ENCODE measurements at places on chromosomes 2 and 18.
A peak's percentile ranks its signal among the peaks of the same experiment; 100 is the strongest.

- no peak for DNase-seq
Observed at GRCh38 chr2:233084488-233084887, 24.3 kb downstream of the INPP5D start.

DNA sequence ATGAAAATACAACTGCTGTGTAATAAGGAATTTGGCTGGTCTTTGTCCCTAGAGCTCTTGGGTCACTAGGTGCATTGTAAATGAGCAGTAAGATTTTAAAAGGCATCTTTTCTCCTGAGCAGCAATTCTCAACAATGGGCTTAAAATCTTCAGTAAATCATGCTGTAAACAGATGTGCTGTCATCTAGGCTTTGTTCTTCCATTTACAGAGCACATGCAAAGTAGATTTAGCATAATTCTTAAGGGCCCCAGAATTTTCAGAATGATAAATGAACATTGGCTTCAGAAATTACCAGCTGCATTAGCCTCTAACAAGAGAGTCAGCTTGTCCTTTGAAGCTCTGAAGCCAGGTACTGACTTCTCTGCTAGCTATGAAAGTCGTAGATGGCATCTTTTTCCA is 26.8 kb upstream of the SCRN3 start:
- no peak for DNase-seq

DNA sequence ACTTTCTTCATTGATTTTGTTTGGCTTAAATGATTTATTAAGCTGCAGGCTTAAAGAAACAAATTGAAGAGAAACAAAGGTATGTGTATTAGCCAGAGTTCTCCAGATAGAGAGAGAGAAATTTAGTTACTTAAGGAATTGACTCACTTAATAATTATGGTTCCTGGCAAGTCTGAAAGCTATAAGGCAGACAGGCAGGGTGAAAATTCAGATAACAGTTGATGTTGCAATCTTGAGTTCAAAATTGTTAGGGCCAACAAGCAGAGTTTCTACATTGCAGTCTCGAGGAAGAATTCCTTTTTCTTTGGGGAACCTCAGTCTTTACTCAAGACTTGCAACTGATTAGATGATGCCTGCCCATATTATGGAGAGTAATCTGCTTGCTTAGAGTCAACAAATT is 593.5 kb downstream of the ADCYAP1 start:
- no peak for DNase-seq

GRCh38 chr18:56563568-56563967 is 74.8 kb downstream of the TXNL1 start:
- DNase-seq: peak; percentile 22

- no peak for DNase-seq
Observed at GRCh38 chr18:78165525-78165924, 814.1 kb upstream of the SALL3 start.

- no peak for DNase-seq
Observed at GRCh38 chr18:46421973-46422551, 235.0 kb downstream of the LOXHD1 start.

DNA sequence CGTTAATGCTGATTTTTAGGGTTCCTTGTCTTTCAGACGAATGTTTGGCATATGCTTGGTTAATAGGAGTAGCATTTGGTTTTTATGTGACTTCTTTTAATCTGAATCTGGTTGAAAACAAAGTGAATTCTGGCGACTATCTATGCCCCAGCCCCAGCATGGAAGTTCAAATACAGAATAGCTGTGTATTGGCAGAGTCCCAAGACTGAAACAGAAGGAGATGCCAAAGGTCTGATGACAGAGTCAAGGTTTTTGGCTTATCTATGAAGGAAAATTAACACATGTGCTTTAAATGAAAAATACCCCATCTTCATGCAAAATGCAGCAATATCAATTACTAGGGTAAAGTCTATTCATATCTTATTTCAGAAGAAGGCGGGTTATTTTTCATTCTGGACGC is 734.8 kb upstream of the NXPH2 start:
- DNase-seq: no peak

DNA sequence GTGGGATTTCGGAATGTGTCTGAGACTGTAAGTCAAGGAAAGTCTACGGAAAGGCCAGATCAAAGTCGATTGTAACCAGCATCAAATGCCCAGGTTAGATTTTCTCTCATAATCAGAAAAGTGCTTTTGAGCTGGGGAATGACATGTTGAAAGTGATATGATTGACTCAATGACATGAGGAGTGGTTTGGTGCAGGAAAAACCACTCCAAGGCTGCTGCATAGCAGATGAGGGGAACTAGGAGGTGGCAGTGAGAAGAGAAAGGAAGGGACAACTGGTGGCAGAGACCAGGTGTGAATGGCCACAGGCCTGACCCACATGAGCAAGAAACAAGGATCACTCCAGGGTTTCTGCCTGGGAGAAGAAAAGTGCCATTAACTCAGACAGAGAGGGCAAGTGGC is 822 bp downstream of the SLC35F6 start:
- DNase-seq: no peak

- no peak for DNase-seq
Observed at GRCh38 chr2:135637456-135638087, 104.1 kb upstream of the UBXN4 start.

DNA sequence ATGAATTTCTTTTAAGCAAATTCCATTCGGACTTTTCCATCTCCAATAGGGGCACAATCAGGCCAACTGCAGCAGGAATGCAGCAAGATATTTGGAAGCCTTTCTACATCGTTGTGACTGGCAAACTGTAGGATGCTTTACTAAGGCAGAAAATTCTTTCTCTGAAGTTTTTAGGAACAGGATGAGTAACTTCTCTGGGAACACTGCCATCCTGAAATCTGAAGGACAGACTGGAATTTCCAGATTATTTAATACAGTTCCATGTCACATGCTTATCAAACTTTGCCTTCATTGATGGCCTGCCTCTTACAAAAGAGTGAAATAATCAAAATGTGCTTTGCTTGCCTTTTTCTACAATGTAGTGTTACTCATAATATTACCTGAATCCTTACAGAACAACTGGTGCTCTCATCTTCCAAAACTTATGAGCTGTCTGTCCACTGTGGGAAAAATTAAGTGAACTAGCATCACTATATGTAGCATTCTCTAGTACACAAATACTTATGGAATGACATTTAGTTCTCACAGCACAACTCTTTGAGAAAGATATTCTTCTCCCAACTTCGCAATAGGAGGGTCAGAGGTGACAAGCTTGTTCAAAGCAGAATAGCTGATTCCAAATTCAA is 32.0 kb upstream of the MAP2 start:
- no peak for DNase-seq

DNA sequence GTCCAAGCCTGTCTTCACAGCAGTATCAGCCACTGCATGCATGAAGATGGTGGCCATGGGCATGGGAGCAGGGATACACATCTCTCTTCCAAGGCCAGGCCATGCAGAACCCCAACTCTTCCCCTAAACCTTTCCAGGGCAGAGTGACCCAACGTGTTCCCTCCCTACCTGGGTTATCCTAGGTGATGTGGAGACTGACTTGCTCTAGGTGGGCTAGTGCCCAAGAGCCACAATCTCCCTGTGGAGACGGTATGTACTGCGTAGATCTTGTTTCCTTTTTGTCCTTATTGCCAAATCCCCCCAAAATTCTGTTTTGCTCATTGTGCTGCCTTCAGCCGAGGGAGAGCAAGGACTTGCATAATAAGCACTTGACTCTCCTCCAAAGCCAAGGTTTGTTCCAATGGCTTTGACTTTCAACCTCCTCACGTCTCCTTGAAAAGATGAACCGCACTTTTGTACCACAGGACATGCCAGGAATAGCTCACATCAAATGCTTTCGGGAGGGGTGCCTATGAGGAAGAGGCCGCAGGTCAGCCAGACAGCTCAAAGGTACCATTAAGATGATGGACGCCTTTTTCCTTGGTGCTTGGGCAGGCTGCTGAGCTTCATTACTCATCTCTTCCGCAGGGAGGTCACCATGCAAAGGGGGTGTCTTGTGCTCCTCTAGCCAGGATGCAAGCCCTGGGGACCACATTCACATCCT is 76.2 kb upstream of the GLI2 start:
- DNase-seq: no peak

DNA sequence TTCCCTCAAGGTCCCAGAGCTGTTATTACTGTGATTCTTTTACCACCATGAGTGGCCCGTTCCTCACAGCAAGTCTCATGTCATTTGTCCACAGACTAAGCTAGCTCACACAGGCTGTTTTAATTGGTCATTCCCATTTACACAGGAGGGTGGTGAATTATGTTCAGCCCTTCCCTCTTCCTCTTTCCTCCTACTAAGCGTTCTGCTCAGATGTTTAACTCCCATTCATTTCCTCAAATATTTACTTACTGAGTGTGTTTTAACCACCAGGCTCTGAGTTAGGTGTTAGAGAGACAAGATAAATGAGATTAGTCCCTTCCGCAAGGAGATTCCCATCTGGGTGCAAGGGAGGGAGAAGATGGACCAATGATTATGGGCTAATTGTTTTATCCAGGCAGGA is 403.6 kb upstream of the ACVR2A start:
- DNase-seq: no peak

DNA sequence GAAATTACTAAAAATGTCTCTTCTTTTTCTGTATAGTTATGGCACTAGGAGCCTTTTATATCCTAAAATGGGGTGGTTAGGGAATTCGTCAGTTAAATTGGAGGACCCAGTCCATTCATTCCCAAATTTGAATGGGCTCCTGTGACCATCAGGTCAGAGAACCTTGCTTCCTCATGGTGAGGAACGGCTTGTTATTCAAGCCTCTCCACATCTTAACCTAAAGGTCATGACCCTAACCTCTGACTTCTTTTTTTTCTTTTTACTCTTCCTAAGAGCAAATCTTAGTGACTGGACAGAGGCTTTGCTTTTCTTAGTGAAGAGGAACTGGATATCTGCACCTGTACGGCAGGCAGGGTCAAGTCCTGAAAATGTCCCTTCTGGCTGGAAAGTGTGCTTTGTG is 53.1 kb downstream of the GREB1L start:
- no peak for DNase-seq

- no peak for DNase-seq
Observed at GRCh38 chr2:150522269-150522668, 34.8 kb upstream of the RND3 start.

- DNase-seq: no peak
Observed at GRCh38 chr2:239065962-239066361, 218.1 kb downstream of the TWIST2 start.

- DNase-seq: no peak
Observed at GRCh38 chr2:20049637-20050036, 1.8 kb downstream of the LAPTM4A start.
